ENCODE measurements at places on chromosomes 2 and 18.

DNA sequence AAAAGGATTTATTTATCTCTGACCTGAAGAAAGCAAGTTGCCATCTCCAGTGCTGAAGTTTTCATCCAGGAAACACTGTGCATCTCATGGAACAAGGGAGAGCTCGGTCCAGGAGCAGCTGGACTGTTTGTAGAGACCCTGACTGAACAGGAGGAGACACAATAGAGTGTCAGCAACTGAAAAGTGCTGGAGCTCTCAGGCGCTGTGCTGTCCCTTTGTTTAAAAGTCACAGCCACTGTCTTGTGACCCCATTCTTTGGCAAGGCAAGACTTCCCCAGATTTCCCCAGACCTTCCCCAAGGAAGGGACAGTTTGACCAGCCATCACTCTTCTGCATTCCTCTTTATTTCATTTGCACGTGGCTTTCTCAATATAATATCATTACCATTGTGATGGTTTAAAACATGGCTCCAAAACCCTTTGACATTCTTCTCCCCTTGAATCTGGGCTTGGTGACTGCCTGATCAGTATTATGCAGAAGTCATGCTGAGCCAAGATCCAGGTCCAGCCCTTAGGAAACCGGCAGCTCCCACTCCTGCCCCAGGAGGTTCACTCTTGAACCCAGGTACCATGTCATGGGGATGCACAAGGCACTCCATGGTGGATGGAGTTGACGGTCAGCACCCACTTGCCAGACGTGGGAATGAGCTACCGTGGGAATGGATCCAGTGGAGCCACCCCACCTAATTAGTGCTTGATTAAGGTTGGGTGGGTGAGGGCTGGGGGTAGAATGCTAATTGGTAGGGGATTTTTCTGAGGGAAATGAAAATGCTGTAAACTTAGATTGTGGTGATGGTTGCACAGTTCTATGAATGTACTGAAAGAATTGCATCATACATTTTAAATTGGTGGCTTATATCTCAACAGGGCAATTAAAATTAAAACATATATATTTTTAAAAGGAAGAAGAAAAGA, 497.9 kb upstream of the RAB6C start:
- no peak for DNase-seq

DNA sequence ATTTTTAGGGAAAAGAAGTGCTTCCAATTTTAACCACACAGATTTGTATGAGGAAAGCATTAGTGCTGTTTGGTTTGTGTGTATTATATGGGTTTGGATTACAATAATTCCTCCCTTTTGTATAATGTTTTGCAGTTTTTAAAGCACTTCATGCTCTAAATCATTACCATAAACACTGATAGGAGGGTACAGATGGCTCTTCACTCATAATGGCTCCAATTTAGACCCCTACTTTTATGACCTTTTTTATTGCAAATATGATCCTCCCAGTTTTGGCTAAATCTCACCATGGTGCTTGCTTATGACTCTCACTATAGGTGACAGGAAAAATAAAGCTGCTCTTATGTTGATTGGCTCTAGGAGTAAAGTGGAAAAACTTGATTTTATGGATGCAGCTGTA, 23.8 kb upstream of the TMEM17 start:
- DNase-seq, result no peak

- no peak for DNase-seq
Observed at GRCh38 chr2:112026509-112026908, 28.6 kb upstream of the TMEM87B start.

DNA sequence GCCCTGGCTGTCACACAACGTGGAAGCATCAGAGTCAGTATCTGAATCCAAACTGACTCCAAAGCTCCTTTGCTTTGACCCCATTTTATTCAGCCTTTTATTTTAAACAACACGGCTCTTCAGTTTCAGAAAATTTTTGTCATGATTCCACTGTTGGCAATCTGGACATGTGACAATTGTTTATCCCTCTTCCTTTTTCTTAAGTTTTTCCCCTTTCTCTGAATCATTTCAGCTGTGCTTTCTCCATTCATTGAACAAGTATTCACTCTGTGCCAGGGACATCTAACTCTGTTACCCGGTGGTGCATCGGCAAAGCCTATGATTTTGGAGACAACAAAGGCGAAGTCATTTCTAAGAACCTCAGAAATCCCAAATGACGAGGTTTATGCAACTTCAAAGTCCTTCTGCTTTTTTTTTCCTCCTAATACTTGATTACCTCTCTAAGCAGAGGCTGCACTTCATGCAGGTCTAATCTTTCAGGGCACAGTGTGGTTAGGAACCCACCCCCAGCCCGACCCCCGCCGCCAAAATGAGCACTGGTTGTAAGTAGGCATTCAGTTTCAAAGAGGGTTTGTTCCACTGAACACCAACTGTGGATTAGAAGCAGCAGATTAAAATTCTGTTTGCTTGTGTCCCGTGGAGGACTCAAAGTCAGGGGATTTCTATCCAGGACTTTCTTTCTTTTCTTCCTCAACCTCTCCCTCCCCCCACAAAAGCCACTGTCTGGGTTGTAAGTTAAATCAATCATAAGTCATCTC, 18.6 kb downstream of the ST6GAL2 start:
- DNase-seq, result no peak

- peak; percentile 52 for DNase-seq
Observed at GRCh38 chr18:59049721-59050660, 89.7 kb upstream of the SEC11C start.

All from coronary artery (tissue), 2 donors.